Activated T-helper 2 cell treated with anti-CD3 and anti-CD28 coated beads, Interferon-gamma antibody, Interleukin-2, Interleukin-4, amounts not matched to agents 10 μg/mL and 5 μg/mL and 100 μg/mL, durations not matched to agents 14 hours and 24 hours and 36 hours (primary cell): ENCODE measurements at places on chromosomes 6 and 20. TPM values are rescaled to one million over a fixed set of nuclear protein-coding genes. Genes with fewer than 3 reads are reported as not detected.

TXNDC5 gene
- total RNA-seq = 113 and 117 TPM in 2 replicates

TINAG gene
- total RNA-seq = not detected in 2 replicates

OCSTAMP gene
- not detected in 2 replicates for total RNA-seq

WFDC12 gene
- total RNA-seq = not detected in 2 replicates

AKAP7 gene
- total RNA-seq = 3.1 and 3.4 TPM in 2 replicates

PTCRA gene
- total RNA-seq = not detected in 2 replicates

TMEM244 gene
- total RNA-seq = not detected in 2 replicates

TNXB gene
- total RNA-seq = 4.3 and 5.0 TPM in 2 replicates

OPRL1 gene
- 0.32 and 0.41 TPM in 2 replicates for total RNA-seq

FAM229B gene
- 1.1 and 3.1 TPM in 2 replicates for total RNA-seq

RFX6 gene
- total RNA-seq = not detected in 2 replicates

FILIP1 gene
- total RNA-seq = not detected in 2 replicates

ZGPAT gene
- 29.0 and 36.1 TPM in 2 replicates for total RNA-seq

MEI4 gene
- not detected in 2 replicates for total RNA-seq

IMPG1 gene
- total RNA-seq = not detected in 2 replicates

TFB1M gene
- total RNA-seq = 32.5 and 39.8 TPM in 2 replicates

APOM gene
- total RNA-seq = 2.3 and 2.4 TPM in 2 replicates

IDH3B gene
- 111 and 112 TPM in 2 replicates for total RNA-seq
